Pulmonary artery endothelial cell (primary cell): ENCODE measurements at places on chromosomes 2 and 18.

DNA sequence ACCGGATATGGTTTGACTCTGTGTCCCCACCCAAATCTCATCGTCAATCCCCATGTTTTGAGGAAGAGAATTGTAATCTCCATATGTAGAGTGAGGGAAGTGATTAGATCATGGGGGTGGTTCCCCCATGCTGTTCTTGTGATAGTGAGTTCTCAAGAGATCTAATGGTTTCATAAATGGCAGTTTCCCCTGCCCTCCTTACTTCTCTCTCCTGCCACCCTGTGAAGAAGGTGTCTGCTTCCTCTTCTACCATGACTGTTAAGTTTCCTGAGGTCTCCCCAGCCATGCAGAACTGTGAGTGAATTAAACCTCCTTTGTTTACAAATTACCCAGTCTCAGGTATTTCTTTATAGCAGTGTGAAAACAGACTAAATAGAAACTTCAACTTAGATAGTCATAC, 69.5 kb downstream of the SESTD1 start:
- DNase-seq: no peak

GRCh38 chr18:62420151-62420512, 95.0 kb downstream of the TNFRSF11A start:
- DNase-seq: peak; percentile 41

DNA sequence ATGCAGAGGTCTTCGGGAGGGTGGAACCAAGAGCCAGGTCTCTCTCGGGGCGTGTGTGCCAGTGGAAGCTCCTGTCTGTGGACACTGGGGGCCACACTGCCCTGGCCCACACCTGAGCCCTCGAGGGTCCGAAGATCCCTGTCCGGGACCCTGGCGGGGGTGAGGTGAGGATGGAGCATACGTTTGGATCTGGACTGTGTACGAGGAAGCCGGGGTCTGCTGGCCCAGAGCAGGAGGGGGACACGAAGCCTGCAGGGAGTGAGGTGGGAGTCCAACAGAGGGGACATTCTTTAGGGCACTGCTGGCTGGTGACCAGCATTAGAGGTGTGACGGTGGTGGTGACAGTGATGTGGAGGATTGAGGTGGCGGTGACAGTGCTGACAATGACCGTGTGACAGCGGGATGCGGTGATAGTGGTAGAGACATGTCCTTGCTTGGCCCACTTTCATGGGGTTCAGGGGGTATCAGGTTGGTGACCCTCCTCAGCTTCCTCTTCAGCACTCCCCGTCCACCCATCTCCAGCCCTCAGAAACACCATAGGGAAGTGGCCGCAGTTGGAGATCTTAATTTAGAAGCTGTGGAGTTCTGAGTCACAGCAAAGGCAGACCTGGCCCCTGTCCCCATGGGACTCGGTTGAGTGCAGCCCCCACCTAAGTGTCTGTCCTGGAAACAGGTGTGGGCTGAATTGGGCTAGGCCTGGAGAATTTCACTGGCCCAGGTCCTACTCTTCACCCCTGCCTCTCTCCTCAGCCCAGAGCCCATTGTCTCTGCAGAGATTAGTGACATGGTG, 252.0 kb downstream of the DYSF start:
- DNase-seq: no peak

GRCh38 chr18:74898965-74899364, 301.3 kb downstream of the ZNF407 start:
- DNase-seq: no peak

- DNase-seq: no peak
Observed at GRCh38 chr18:45619826-45620201, 4.5 kb downstream of the SLC14A2 start.
